ENCODE measurements at places on chromosomes 13 and 19.
A peak's percentile ranks its signal among the peaks of the same experiment; 100 is the strongest.

DNA sequence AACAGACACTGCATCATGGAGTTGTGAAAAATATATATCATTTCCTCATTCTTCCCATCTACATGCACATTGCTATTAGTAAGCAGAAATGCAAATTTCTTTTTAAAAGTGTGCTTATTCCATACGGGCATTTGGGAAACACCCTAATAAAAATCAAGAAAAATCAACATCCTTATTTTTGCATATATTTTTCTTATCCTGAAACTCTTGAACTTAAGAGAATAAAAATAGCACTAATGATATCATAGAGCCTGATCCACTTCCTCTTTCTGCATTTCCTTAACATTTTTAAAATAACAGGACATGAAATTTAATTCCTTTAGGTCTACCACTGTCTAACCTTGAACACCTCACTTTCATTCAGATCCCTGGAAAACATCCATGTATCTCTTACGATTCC lies 123.3 kb downstream of the VWA8 start:
- DNase-seq, result peak; percentile 42
- H3K27ac ChIP-seq, result peak overlapping the region; percentile 15
- no peak overlapping the region for H3K4me3 ChIP-seq
- H3K27me3 ChIP-seq, result no peaks in the 10 kb centered on the region

GRCh38 chr19:16571822-16572331 lies 338 bp downstream of the SLC35E1 start:
- H3K27ac ChIP-seq, result no peak overlapping the region
- H3K36me3 ChIP-seq, result peaks cover 55% of the 10 kb centered on the region
- DNase-seq, result peak; percentile 39
- H3K4me3 ChIP-seq, result peak overlapping the region; percentile 57
- H3K27me3 ChIP-seq, result no peaks in the 10 kb centered on the region

GRCh38 chr13:110716247-110716515 lies 2.7 kb downstream of the ING1 start:
- peaks cover 16% of the 10 kb centered on the region for H3K36me3 ChIP-seq
- H3K27ac ChIP-seq, result peak overlapping the region; percentile 98
- DNase-seq, result no peak
- H3K27me3 ChIP-seq, result no peaks in the 10 kb centered on the region
- H3K4me1 ChIP-seq, result peaks cover 10% of the 10 kb centered on the region
- H3K4me3 ChIP-seq, result peak overlapping the region; percentile 99

DNA sequence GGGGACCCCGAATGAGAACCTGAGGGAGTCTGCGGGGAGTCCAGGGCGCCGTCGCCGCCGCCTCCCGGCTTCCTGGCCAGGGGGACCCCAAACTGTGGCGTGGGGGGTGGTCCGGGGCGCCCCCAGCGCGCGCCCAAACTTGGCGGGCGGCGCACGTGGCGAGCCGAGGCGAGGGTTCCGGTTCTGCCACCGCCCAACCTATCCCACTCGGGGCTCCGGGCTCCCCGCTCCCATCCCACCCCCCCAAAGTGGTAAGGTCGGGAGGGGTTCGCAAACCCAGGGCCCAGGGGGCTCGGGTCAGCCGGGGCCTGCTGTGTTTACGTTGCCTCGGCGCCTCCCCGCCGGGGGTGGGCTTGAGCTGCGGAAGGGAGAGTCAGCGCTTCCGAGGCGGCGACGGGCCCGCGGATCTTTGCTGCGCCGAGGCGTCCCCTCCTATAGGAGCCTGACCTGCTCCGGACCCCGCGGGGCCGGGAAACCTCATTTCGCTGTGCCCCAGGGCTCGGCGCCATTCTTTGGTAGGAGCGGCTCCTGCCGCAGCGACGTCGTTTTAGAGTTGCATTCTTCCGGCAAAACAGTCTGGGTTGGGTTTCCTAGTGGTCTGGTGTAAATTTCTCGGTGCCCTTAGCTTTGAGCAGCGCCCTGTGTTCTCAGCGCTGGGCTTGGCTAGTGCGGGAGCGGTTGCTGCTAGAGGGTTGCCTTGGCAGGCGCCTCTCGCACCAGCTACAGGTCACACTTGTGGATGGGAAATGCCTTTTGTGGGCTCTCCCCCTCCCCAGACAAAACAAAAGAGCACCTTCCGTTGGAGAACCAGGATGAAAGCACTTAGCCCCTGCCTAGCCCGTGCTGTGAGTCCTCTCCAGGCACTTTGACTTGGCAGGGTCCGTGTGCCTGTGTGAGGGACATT lies 1.2 kb downstream of the DAZAP1 start:
- peak overlapping the region; percentile 97 for H3K4me3 ChIP-seq
- no peaks in the 10 kb centered on the region for H3K27me3 ChIP-seq
- DNase-seq, result peak; percentile 65
- H3K36me3 ChIP-seq, result peaks cover 25% of the 10 kb centered on the region

DNA sequence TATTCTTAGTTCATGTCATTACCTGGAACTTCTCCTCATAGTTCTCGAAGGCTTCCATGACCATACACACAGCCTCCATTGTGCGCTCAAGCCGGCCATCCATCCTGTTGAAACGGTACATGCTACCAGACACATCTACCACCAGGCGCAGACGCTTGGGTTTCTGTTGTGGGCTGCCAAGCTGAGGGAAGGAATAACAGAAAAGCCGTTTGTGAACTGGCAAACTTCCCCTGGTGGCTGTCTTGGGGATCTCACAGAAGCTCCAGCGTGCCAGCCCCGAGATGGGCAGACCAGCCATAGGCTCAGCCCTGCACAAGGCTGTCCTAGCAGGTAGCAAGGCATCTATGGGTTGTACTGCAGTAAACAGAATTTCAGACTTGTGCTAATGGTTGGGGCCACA lies 130.1 kb downstream of the RGCC start:
- DNase-seq, result no peak
- H3K27me3 ChIP-seq, result no peaks in the 10 kb centered on the region
- no peak overlapping the region for H3K27ac ChIP-seq

DNA sequence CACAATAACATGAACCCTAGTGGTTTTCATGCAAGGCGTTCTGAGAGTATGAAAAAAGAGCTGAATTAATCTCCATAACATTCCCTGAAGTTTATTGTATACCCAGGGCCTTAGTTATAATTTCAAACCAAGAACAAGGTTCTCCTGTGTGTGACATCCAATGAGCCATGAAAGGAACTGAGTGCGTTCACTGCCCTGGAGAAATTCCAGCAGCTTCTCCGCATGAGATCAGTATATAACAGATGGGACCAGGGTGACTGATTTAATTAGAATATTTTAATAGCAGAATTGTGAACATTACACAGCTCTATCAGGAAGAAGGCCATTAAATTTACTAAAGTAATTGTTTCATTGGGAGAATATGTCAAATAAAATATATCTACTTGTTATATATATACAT lies 1190.5 kb upstream of the SLC10A2 start:
- no peaks in the 10 kb centered on the region for H3K4me1 ChIP-seq
- H3K27ac ChIP-seq, result no peak overlapping the region
- no peaks in the 10 kb centered on the region for H3K27me3 ChIP-seq
- no peak overlapping the region for H3K4me3 ChIP-seq
- H3K36me3 ChIP-seq, result no peaks in the 10 kb centered on the region

- H3K36me3 ChIP-seq, result no peaks in the 10 kb centered on the region
- no peak overlapping the region for H3K27ac ChIP-seq
- no peaks in the 10 kb centered on the region for H3K4me1 ChIP-seq
- DNase-seq, result no peak
- H3K4me3 ChIP-seq, result no peak overlapping the region
Measured at GRCh38 chr13:94061301-94061700, 418.2 kb downstream of the DCT start.

DNA sequence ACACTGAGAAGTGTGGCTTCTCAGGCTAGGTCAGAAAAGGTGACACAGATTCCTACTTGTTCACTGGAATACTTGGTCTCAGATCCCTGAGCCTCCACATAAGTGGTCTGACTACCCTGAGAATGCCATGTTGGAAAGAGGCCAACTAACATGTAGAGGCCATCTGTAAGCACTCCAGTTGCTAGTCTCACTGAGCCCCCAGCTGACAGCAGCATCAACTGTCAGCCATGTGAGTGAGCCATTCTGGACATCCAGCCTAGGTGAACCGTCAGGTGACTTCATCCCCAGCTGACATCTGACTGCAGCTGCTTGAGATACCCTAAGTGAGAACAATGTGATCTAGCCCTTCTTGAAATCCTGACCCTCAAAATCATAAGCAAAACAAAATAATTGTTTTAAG lies 18.1 kb upstream of the ARL11 start:
- peak; percentile 76 for DNase-seq
- H3K36me3 ChIP-seq, result no peaks in the 10 kb centered on the region
- H3K4me1 ChIP-seq, result peaks cover 3% of the 10 kb centered on the region
- no peaks in the 10 kb centered on the region for H3K27me3 ChIP-seq

- H3K4me1 ChIP-seq, result no peaks in the 10 kb centered on the region
- H3K36me3 ChIP-seq, result peaks cover 10% of the 10 kb centered on the region
- no peak for DNase-seq
- no peak overlapping the region for H3K27ac ChIP-seq
- no peak overlapping the region for H3K4me3 ChIP-seq
Measured at GRCh38 chr19:24074720-24075454, 12.1 kb upstream of the ZNF254 start.

- peaks cover 14% of the 10 kb centered on the region for H3K4me1 ChIP-seq
- DNase-seq, result peak; percentile 48
- peak within 1 kb of the TSS; percentile 15 for H3K4me3 ChIP-seq
- no peak within 1 kb of the TSS for H3K27ac ChIP-seq
Measured at GRCh38 chr19:41993612-41994483, at the start of gene ATP1A3. ATP1A3 (minus strand) TSS chr19:41994230; CDS start chr19:41994076, 154 bp downstream.

GRCh38 chr19:7883796-7884570 lies 4.3 kb upstream of the LRRC8E start:
- peaks cover 18% of the 10 kb centered on the region for H3K27me3 ChIP-seq
- H3K4me3 ChIP-seq, result no peak overlapping the region
- H3K4me1 ChIP-seq, result peaks cover 14% of the 10 kb centered on the region

DNA sequence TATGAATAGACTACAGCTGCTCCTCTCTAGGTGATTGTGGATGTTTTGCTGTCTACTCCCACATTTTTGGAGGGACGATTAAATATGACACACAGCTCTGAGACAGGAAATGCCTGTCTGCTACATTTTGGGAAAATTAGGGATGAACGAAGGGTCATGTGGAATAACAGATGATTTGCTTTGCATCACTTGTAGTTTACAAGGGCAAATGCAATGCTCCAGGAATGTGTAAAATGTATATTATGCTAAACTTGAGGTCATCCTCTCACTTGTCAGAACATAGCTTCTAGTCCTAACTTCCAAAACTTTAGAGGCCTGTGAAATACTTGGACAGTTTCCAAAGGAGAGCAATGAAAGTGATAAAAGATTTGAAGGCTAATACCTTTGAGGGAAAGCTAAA lies 284.2 kb upstream of the DACH1 start:
- H3K27ac ChIP-seq, result no peak overlapping the region
- H3K4me3 ChIP-seq, result no peak overlapping the region
- H3K27me3 ChIP-seq, result no peaks in the 10 kb centered on the region
- no peaks in the 10 kb centered on the region for H3K4me1 ChIP-seq

DNA sequence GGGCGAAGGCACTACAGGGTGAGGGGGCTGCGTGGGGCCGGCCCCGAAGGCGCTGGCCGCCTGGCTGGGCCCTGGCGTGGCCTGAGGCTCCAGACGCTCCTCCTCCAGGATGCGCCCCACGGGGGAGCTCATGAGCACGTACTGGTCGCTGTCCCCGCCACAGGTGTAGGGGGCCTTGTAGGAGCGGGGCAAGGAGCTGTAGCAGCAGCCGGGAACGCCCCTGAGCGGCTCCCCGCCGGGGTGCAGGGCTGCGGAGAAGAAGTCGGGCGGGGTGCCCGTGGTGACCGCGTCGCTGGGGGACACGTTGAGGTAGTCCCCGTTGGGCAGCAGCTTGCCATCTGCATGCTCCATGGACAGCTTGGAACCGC lies 3.0 kb downstream of the IRS2 start:
- H3K4me3 ChIP-seq, result no peak overlapping the region
- peaks cover 16% of the 10 kb centered on the region for H3K36me3 ChIP-seq
- H3K27ac ChIP-seq, result no peak overlapping the region

DNA sequence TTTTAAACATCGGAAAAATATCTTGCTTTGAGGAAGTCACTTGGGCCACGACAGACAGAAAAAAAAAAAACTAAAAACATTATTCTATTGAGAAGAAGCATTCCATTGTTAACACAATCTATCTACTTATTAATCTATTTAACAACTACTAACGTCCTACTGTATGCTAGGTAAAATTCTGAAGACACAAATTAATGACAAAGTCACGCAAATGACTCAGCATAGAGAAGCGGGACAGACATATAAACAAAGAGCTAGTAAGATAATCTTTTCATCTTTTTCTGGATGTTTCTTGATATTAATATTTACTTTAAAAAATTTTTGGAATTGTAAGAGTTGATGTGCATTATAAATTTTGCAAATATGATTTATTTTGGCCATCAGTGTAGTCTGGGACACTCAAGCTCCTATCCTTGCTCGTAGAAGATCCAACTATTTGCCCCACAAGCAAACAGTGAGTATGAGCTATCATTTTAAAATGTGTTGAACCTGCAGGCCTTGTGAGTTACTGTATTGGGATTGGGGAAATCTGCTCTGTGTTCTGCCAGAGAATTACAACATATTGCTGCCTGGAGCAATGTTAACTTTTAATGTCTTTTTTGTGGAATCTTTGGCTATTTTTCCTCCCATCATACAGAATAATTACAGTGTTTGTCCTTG lies 109.1 kb downstream of the PCDH9 start:
- no peak overlapping the region for H3K4me3 ChIP-seq
- H3K4me1 ChIP-seq, result no peaks in the 10 kb centered on the region
- DNase-seq, result peak; percentile 70

- peak; percentile 41 for DNase-seq
- H3K36me3 ChIP-seq, result peaks cover 11% of the 10 kb centered on the region
- H3K4me1 ChIP-seq, result peaks cover 12% of the 10 kb centered on the region
- H3K27ac ChIP-seq, result peak overlapping the region; percentile 7
- no peak overlapping the region for H3K4me3 ChIP-seq
Measured at GRCh38 chr19:47631681-47632446, 22.9 kb downstream of the BICRA start.

DNA sequence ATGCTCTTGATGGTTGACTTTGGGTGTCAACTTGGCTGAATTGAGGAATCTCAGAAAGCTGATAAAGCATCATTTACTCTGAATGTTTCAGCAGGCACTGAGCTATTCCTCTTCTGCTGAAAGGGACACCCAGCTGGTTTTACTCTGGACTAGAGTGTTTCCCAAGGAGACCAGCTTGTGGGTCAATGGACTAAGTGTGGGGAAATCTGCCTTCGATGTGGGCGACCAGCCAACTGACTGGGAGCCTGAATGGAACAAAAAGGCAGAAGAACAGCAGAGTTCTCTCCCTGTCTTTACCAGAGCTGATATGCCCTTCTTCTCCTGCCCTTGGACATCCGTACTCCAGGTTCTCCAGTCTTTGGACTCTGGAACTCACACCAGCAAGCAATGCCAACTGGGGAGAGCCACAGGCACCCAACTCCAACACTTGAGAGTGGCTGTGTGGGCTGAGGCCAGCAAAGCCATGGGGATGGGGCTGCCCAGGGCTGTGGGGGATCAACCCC lies 32.2 kb downstream of the MRPL57 start:
- no peaks in the 10 kb centered on the region for H3K36me3 ChIP-seq
- no peak for DNase-seq
- H3K27me3 ChIP-seq, result no peaks in the 10 kb centered on the region
- no peak overlapping the region for H3K27ac ChIP-seq
- H3K4me1 ChIP-seq, result no peaks in the 10 kb centered on the region
- H3K4me3 ChIP-seq, result no peak overlapping the region

DNA sequence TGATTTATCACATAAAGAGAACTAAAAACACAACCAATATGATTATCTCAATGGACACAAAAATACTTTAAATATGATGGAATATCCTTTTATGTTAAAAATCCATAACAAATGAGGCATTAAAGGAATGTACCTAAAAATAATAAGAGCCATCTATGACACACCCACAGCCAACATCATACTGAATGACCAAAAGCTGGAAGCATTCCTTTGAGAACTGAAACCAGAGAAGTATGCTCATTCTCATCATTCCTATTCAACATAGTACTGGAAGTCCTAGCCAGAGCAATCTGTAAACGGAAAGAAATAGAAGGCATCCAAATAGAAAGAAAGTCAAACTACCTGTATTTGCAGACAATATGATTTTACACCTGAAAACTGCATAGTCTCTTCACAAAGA lies 671.0 kb downstream of the SLITRK1 start:
- no peak overlapping the region for H3K4me3 ChIP-seq
- H3K36me3 ChIP-seq, result no peaks in the 10 kb centered on the region
- H3K4me1 ChIP-seq, result no peaks in the 10 kb centered on the region
- DNase-seq, result no peak
